ENCODE measurements at places on chromosomes 5 and 9.

DNA sequence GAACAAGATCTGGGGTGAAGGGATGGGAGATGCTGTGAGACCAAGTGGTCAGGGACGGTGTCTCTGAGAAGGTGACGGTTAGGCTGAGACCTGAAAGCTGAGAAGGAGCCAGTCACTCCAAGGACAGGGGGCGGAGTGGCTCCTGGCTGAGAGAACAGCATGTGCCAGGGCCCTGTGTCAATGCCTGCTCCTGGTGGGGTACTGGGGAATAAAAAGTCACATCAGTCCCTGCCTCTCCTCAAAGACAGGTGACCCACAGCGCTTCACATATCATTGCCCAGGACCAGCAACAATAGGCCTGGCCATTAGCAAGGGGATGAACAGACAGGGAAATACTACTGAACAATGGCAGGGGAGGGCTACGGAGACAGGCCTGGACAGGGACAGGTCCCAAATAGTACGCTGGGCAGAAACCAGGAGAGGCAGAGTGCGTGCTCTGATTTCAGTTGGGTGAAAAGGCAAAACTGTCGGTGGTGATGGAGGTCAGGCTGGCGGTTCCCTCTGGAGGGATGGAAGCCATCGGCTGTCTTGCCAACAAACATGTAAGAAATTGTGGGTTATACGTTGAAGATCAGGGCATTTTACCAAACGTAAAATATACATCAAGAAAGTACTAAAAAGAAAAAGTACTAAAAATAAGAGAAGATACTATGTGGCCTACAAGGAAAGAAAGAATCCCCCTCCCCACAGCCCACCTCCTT is 64.3 kb downstream of the C9orf50 start:
- H3K27ac ChIP-seq, result no peak overlapping the region
- H3K36me3 ChIP-seq, result no peaks in the 10 kb centered on the region
- DNase-seq, result no peak
- no peak overlapping the region for H3K4me3 ChIP-seq
- H3K27me3 ChIP-seq, result peaks cover 8% of the 10 kb centered on the region

DNA sequence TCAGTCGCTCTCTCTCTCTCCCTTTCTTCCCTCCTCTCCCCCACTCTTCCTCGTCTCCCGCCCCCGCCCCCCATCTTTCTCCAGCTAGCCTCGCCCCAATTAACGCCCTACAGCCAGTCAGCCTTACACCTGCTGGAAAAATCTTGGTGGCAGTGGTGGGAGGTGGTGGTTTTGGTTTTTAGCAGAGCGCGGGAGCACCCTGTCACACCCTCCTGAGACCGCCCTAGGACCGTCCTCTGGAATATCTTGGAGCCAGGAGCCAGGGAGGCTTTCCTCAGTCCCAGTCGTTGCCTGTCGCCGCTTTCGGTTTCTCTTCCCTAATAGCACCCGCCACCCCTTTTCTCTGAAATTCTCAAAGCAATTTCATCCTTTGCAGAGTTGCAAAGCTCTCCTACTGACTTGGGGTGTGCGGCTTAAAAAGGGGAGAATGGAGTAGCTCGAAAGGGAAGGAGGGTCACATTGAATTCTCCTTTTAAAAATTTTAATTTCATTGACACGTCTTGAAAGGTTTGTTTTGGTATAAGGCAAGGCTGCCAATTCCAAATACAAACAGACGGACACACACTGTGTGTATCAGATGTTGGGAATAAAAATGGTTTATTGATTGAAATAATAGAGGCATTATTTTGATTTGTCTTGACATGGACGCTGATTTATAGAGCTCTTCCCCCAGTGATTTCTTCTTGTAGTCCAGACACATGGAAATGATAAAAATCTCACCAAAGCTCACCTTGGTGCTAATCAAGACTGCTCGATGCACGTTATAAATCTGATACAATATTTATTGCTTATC is 301.3 kb downstream of the PARP8 start:
- no peak for DNase-seq
- H3K4me3 ChIP-seq, result peak overlapping the region; percentile 87
- H3K27ac ChIP-seq, result no peak overlapping the region
- H3K36me3 ChIP-seq, result peaks cover 3% of the 10 kb centered on the region
- peaks cover 85% of the 10 kb centered on the region for H3K27me3 ChIP-seq
- peaks cover 36% of the 10 kb centered on the region for H3K4me1 ChIP-seq

GRCh38 chr5:127961763-127962145 is 121.8 kb upstream of the SLC12A2 start:
- peaks cover 2% of the 10 kb centered on the region for H3K36me3 ChIP-seq
- no peak overlapping the region for H3K4me3 ChIP-seq
- H3K27ac ChIP-seq, result no peak overlapping the region

- DNase-seq, result no peak
- H3K27me3 ChIP-seq, result no peaks in the 10 kb centered on the region
- no peak overlapping the region for H3K27ac ChIP-seq
- H3K4me1 ChIP-seq, result no peaks in the 10 kb centered on the region
- no peak overlapping the region for H3K4me3 ChIP-seq
Observed at GRCh38 chr5:162174358-162174974, 106.9 kb downstream of the GABRG2 start.

GRCh38 chr5:122612901-122613300 is 162.0 kb upstream of the SNX2 start:
- DNase-seq, result no peak
- no peaks in the 10 kb centered on the region for H3K4me1 ChIP-seq
- no peak overlapping the region for H3K4me3 ChIP-seq
- no peaks in the 10 kb centered on the region for H3K27me3 ChIP-seq
- H3K36me3 ChIP-seq, result no peaks in the 10 kb centered on the region

GRCh38 chr5:50710838-50711237 is 44.4 kb downstream of the PARP8 start:
- H3K27ac ChIP-seq, result peak overlapping the region; percentile 87
- H3K36me3 ChIP-seq, result peaks cover 9% of the 10 kb centered on the region
- H3K4me1 ChIP-seq, result peaks cover 44% of the 10 kb centered on the region
- peak overlapping the region; percentile 81 for H3K4me3 ChIP-seq

DNA sequence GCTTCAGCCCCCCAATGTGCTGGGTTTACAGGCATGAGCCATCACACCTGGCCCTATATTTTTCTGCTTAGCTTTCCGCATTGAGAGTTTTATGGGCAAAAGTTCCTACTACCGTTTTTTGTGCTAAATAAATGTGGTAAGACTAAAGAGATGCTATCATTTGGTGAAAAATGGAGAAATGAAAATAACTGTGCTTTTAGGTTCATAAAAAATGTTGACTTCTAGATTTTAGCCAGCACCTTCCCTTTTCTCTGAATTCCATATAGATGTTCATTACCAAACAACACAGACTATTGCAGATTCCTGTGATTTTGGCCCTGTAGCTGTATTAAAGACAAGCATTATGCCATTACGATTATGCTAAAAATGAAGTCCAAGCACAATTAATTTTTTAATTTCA is 72.0 kb upstream of the CTSL start:
- no peak for DNase-seq
- no peaks in the 10 kb centered on the region for H3K36me3 ChIP-seq
- no peaks in the 10 kb centered on the region for H3K4me1 ChIP-seq
- no peaks in the 10 kb centered on the region for H3K27me3 ChIP-seq
- H3K27ac ChIP-seq, result no peak overlapping the region

GRCh38 chr5:139376364-139376763 is 6.7 kb downstream of the SLC23A1 start:
- no peak overlapping the region for H3K27ac ChIP-seq
- H3K36me3 ChIP-seq, result peaks cover 20% of the 10 kb centered on the region
- peaks cover 13% of the 10 kb centered on the region for H3K4me1 ChIP-seq

DNA sequence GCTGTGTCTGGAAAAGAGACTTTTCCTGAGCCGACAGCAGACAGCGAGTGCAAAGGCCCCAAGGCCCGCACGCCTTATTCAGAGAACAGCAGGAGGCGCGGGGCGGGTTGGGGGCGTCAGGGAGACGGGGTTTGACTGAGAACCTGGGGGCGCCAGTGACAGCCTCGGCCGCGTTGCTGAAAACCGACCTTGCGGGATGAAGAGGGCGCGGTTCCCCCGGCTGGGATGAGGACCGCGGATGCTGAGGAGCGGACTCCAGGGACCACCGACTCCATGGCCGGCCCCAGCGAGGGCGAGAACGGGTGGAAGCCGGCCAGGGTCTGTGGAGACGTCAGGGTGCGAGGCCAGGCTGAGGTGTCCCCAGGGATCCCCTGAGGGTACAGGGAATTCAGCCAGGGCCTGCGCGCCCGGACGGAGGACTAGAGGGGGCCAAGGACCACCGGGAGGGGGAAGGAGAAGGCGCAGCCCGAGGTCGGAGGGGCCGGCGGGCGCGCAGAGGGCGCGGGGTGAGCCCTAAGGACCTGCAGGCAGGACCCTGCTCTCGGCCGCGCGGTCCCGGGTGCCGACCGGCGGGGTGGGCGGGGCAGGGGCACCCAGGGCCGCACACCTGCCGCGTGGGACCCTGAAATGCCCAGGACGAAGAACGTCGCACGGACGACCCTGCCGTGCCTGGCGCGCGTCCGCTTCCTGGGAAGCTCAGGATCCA is 837 bp upstream of the AHRR start:
- no peak for DNase-seq

- H3K4me1 ChIP-seq, result no peaks in the 10 kb centered on the region
- no peak overlapping the region for H3K4me3 ChIP-seq
- DNase-seq, result no peak
- H3K36me3 ChIP-seq, result no peaks in the 10 kb centered on the region
Observed at GRCh38 chr5:36253575-36253974, 11.8 kb upstream of the NADK2 start.

DNA sequence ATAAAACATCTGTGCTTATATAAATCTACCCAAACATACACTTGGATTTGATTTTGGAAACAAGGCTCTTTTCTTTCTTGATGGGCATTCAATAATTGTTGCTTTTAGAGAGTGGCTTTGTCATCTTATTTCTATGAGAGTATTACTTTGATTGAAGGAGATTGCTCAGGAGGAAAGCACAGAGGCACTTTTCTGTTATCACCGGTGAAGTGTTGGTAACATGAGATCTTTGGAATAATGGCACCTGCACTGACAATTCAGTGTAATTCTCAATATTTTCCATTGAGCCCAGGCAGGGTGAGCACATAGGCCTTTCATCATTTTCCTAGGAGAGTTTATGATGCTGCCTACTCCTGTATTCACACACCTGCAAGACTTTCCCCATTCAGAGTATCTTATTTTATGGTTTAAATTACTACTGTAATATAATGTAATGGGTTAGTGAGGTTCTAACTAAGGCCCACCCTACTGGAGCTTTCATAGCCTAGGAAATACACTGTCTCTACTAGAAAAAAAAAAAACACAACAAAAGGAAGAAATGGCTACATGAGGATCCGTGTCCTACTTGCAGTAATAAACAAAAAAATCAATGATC is 244.3 kb downstream of the DENND1A start:
- DNase-seq, result no peak
- H3K36me3 ChIP-seq, result no peaks in the 10 kb centered on the region
- H3K4me1 ChIP-seq, result peaks cover 6% of the 10 kb centered on the region
- H3K4me3 ChIP-seq, result no peak overlapping the region
- no peak overlapping the region for H3K27ac ChIP-seq
- H3K27me3 ChIP-seq, result no peaks in the 10 kb centered on the region

DNA sequence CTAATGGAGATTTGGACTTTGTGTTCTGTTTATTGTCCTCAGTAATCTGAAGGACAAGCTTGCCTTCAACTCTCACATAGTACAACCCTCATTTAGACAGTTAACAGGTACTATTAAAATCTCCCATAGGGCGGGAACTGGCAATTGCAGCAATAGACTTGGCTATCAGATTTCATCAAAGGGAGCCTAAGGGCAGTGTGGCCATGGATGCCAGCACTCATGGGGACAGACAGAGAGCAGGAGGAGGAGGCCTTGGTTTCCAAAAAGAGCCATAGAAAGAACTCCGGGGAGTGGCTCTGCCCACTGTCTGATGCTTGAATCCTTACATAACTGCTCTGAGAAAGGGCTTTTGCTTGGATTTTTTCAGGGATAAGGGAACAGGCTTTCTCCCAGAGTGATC is 6.8 kb downstream of the SLC36A1 start:
- no peak overlapping the region for H3K4me3 ChIP-seq
- H3K27ac ChIP-seq, result no peak overlapping the region
- H3K4me1 ChIP-seq, result peaks cover 5% of the 10 kb centered on the region
- H3K27me3 ChIP-seq, result no peaks in the 10 kb centered on the region
- H3K36me3 ChIP-seq, result no peaks in the 10 kb centered on the region

DNA sequence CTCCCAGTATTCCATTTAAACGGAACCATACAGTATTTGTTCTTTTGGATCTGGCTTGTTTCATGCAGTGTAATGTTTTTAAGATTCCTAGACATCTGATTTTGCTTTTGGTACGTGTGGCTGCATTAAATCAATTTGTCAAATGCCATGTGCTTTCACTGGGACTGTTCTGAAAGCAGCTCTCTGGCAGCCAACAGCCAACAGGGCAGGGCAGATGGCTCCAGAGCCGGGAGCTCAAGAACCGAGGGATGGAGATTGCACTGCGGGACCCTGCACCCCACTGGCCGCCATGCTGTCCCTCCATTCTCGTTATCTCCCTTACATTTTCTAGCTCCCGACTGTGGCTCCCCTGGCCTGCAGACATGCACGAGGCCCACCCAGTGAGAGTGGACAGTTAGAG is 33.4 kb upstream of the AIF1L start:
- no peaks in the 10 kb centered on the region for H3K36me3 ChIP-seq
- H3K27ac ChIP-seq, result no peak overlapping the region
- DNase-seq, result no peak
- no peaks in the 10 kb centered on the region for H3K27me3 ChIP-seq
- no peaks in the 10 kb centered on the region for H3K4me1 ChIP-seq
- H3K4me3 ChIP-seq, result no peak overlapping the region

GRCh38 chr5:151079838-151080612 is 809 bp downstream of the TNIP1 start:
- H3K27ac ChIP-seq, result peak overlapping the region; percentile 69
- H3K27me3 ChIP-seq, result no peaks in the 10 kb centered on the region
- peak; percentile 61 for DNase-seq
- H3K36me3 ChIP-seq, result peaks cover 54% of the 10 kb centered on the region

- H3K36me3 ChIP-seq, result no peaks in the 10 kb centered on the region
- DNase-seq, result no peak
- no peak overlapping the region for H3K4me3 ChIP-seq
Observed at GRCh38 chr5:94746731-94747124, 128.3 kb downstream of the SLF1 start.

GRCh38 chr5:108560581-108560980 is 178.7 kb upstream of the FBXL17 start:
- no peaks in the 10 kb centered on the region for H3K4me1 ChIP-seq
- no peak for DNase-seq
- no peak overlapping the region for H3K4me3 ChIP-seq

GRCh38 chr5:116785106-116785505 is 210.5 kb upstream of the SEMA6A start:
- H3K27ac ChIP-seq, result no peak overlapping the region
- no peaks in the 10 kb centered on the region for H3K27me3 ChIP-seq
- no peaks in the 10 kb centered on the region for H3K36me3 ChIP-seq

GRCh38 chr5:158451203-158451992 is 592.5 kb upstream of the CLINT1 start:
- no peak for DNase-seq
- H3K27me3 ChIP-seq, result peaks cover 3% of the 10 kb centered on the region
- H3K4me1 ChIP-seq, result no peaks in the 10 kb centered on the region

- H3K36me3 ChIP-seq, result no peaks in the 10 kb centered on the region
- H3K27ac ChIP-seq, result no peak overlapping the region
- H3K27me3 ChIP-seq, result no peaks in the 10 kb centered on the region
- DNase-seq, result no peak
Observed at GRCh38 chr5:23484096-23484495, 23.3 kb upstream of the PRDM9 start.
